ENCODE measurements at places on chromosomes 4 and X.

DNA sequence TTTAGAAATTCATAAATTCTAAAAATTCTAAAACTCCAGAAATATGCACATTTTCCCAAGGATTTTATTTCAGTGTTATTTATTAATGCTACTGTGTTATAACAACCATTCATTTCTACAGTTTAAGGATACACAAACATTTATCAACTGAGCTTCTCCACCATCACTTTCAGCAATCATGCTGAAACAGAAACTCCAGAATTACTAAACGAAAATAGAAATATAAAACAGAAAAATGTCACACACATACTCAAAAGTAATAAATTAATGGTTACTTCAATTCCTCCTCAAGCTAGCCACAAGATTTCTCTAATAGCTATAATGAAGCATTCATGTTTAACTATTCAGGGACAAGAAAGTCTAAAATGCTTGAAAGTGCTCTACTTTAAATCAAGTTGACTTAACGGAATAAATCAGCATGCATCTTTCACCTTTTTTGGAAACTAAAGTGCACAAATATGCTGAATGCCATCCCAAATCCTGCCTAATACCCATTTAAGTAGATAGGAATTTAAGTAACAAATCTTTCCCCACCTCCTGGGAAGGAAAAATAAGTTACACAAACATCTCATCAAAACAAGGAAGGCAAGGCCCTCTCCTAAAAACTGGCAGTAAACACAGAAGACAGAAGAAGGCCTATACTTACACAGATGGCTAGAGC lies 563 bp downstream of the FAM13A start:
- DNase-seq, result no peak

DNA sequence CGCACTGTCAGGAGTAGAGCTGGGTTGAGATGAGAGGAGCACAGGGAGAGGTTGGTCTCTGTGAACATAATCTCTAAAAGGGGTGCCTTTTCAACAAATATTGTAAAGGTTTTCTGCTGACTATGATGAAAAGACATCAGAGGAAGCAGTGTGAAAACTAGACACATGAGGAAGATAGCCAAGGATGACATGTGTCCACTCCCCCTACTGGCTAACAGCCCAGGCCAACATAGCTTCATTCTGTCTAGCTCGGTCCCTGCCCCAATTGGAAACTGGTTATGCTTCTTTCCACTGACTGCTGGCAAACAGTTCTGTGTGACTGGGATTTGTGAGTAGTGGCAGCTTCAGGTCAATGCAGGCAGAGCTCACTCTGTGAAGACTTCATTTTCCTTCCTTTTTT lies 115.4 kb upstream of the ESX1 start:
- DNase-seq, result no peak

GRCh38 chr4:35038079-35038805 lies 1206.1 kb downstream of the ARAP2 start:
- no peak for DNase-seq

DNA sequence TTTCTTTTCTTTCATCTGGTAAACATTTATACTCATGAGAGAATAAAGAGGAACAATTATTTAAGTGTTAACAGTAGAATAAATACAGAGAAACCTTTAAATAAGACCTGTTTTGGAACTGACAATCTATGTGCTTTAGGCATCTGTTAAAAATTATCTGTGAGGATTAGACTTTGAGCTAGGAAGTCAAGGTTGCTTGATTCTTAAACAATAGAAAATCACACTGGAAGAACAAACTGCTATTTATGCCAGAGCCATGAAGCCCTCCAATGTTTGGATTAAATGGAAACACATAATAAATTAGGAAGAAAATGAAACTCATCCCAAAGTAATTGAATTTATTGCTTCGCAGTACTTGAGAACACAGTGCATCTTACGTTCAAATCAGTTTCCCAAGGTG lies 207.2 kb upstream of the NPY2R start:
- no peak for DNase-seq

GRCh38 chr4:186666252-186666651 lies 57.4 kb downstream of the FAT1 start:
- DNase-seq, result no peak

- no peak for DNase-seq
These were observed 122.9 kb downstream of the MAML3 start for GRCh38 chr4:140031061-140031460.
